EL (cell line): ENCODE measurements at places on chromosomes 12 and 14.
A peak's percentile ranks its signal among the peaks of the same experiment; 100 is the strongest.

- no peak for DNase-seq
These were observed 29.1 kb upstream of the KCNK10 start for GRCh38 chr14:88351966-88352691.

GRCh38 chr12:123850246-123851134, 88.4 kb downstream of the DNAH10 start:
- DNase-seq, result no peak

DNA sequence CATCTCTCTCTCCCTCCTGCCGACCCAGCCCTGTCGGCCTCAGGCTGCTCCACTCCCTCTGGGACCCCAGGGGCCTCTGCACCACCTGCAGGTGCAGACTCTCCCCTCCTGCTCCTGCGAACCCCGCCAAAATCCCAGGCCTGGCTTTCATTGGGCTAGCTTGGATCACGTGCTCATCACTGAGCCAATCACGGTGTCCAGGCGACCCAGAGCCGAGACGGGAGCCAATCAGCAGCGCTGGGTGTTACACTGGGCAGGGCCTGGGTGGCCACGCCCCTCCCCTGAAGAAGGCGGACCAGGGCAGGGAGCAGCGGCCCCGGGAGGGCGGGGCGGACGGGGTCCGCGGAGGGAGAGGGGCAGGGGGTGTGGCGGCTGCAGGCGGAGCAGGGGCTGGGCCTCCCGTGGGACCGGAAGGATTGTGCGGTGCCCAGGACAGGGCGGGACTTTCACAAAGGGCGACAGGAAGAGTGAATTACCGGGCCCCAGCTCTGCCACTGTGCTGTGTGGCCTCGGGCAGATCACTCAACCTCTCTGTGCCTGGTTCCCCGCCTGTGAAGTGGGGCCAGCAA, 66.6 kb upstream of the FBRSL1 start:
- no peak for DNase-seq

DNA sequence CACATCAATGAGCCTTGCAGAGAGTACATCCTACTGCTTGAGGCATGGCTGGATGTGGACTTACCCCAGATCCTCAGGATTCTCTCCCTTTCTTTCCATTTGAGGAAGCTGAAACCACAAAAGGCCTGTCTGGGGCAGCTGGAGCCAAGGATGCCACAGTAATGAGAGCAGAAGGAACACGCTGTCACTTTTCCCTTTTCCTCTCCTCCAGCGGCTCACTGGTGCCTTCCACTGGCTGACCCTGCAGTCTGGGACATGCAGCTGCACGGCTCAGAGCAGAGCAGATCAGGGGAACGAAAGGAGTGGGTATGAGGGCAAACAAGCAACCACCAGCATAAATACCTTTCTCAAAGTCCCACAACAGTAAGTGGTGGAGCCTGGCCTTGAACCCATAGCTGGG, 78.2 kb downstream of the GAS2L3 start:
- no peak for DNase-seq

GRCh38 chr12:121181181-121181580, 28.7 kb upstream of the P2RX4 start:
- DNase-seq, result peak; percentile 54

- DNase-seq, result no peak
These were observed 20.8 kb downstream of the TPCN1 start for GRCh38 chr12:113242026-113242418.

DNA sequence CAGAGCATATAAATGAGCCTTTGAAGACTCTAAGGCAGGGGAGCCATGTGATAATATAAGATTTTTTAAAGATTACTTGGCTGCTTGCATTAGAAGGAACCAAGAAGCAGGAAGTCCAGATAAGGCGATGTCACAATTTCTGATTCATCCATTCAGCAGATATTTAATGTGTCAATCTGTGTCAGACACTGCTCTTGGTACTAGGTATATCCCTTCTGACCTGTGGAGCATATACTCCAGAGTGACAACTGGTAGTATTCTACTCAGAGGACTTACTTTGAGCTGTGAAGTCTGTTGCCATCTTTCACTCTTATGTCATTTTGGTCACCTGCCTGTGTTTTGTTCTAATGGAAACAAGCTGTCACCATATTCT, 10.7 kb downstream of the EID3 start:
- DNase-seq, result peak; percentile 42

DNA sequence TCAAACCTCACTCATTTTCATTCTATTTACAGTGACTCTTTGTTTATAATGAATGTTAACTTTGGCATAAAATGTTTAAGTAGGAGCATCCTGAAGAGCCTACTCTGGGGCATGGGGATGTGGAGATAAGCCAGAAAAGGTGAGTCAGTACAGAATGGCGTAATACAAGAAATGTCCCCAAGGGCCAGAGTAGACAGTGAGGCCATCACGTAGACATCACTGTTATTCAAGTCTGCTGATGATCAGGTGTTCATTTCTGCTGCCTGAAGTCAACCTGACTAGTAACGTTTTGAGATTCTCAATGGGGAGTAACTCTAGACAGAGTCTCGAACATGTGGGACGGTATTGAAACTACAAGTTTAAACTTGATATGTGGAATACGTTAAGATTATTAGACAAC, 47.6 kb upstream of the PKP2 start:
- no peak for DNase-seq

DNA sequence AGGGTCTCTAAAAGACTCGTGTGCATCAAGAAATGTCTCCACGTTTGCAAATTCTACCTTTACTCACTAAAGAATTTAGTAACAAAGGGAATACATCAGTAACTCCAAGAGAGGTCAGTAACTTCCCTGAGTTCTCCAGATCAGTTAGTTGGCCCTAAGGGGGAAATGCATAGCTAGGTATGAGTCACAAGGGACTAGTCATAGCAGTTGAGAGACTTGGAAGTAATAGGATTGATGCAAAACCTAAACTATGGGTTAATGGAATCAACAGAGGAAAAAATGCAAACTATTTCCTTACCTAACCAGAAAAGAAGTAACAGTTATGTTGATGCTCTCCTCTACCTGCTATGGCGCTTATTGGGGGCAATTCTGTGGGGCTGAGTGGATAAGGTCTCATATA, 148.8 kb upstream of the GARIN6 start:
- peak; percentile 88 for DNase-seq

GRCh38 chr12:132450418-132451171, 39.4 kb upstream of the FBRSL1 start:
- DNase-seq, result no peak

GRCh38 chr12:55955344-55955743, 10.5 kb downstream of the PMEL start:
- DNase-seq, result no peak

DNA sequence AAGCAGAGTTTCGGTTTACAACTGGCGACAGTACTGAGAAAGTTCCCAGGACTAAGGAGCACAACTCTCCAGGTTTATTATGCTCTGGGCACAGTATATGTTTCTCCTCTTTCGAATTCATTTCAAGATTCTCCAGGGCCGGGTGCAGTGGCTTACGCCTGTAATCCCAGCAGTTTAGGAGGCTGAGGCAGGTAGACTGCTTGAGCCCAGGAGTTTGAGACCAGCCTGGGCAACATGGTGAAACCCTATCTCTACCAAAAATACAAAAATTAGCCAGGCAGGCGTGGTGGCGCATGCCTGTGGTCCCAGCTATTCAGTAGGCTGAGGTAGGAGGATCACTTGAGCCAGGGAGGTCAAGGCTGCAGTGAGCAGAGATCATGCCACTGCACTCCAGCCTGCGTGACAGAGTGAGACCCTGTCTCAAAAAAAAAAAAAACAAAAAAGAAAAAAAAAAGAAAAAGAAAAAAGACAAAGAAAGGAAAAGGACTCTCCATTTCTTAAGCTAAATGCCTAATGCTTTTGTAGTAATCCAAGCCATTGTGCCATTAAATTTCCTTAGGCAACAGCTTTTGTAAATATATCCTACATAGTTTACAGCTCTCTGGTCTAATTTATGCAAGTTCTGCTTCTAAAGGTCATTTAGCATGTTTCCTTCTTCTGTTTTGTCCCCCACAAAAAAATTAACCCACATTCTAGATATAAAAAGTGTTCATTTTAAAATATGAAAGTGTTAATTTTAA, 34.8 kb downstream of the ATL1 start:
- DNase-seq, result no peak

GRCh38 chr14:56891226-56891625, 80.9 kb upstream of the OTX2 start:
- DNase-seq, result no peak

- no peak for DNase-seq
These were observed 112.6 kb upstream of the TMCC3 start for GRCh38 chr12:94762943-94763342.

DNA sequence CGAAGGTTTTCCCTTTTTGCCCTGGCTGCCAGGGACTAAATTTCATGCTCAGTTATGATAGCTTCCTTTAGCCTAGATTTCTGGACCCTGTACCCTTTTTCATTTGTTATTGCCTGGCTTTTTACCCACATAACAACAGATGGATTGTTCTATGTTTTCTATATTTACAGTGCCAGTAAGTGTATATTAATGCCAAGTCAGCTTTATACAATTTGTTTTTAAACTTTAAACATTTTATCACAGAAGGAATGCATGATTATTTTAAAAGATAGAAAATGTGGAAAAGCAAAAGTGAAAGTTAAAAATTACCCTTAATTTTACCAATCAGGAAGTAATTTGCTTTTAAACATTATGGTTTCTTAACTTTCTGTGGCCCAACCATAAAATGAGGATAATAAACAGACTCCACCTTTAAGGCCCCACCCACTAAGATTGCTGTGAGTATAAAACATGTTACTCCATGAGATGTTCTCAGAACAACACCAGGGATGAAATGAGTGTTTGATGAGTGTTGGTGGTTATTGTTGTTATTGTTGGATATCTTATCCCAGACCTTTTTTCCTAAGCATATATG, 496.8 kb downstream of the EGLN3 start:
- no peak for DNase-seq

GRCh38 chr14:33762161-33762851, 188.6 kb downstream of the EGLN3 start:
- DNase-seq, result peak; percentile 15
